ENCODE measurements at places on chromosomes 6 and 20. TPM values are rescaled to one million over a fixed set of nuclear protein-coding genes. Genes with fewer than 3 reads are reported as not detected.

DNA sequence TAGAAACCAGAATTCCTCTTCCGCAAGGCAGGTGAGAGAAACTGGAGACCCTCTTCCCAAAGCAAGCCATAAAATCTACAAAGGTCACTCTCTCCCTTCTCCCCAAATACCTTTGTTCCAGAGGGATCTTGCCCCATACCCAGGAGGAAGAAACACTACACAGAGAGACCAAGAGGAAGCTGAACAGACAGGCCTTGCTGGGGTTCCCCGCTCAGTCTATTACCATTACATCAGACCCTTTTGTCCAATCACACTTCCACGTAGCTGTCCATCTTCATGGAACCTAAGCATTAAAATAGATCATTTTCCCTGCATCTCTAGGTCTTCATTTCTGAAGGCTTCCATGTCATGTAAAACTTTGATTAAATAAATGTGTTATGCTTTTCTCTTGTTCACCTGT, 32.1 kb downstream of the METTL24 start:
- H3K27me3 ChIP-seq, result no peaks in the 10 kb centered on the region
- no peak overlapping the region for H3K4me3 ChIP-seq
- H3K36me3 ChIP-seq, result no peaks in the 10 kb centered on the region
- DNase-seq, result no peak

DNA sequence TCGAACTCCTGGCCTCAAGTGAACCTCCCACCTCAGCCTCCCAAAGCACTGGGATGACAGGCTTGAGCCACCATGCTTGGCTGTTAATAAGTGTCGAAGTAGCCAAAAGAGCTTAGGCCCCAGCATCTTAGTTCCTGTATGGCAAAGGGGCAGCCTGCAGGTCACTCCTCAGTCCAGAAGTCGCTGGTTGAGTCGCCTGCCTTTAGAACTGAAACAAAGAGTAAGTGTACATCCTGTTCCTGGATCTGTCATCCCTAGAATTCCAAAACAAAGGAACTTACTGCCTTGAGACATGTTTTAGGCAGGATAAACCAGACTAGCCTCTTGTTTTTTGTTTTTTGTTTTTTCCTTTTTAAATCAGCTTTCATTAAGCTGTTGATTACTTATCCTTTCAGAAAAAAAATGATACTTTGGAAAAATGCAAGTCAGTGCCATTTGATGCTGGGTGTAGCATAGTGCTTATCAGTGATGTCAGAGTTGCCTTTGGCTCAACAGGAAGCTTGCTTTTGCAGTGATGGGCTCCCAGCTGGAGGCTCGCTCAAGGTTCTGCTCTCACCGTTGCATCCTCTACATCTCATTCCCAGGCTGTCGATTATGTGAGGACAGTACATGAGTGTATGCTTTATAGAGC, 9.0 kb downstream of the ACTR5 start:
- no peak overlapping the region for H3K27ac ChIP-seq
- no peaks in the 10 kb centered on the region for H3K27me3 ChIP-seq
- H3K4me3 ChIP-seq, result no peak overlapping the region
- H3K4me1 ChIP-seq, result no peaks in the 10 kb centered on the region

GRCh38 chr20:10652660-10653261, 21.0 kb downstream of the JAG1 start:
- no peak overlapping the region for H3K4me3 ChIP-seq
- DNase-seq, result no peak
- H3K36me3 ChIP-seq, result peaks cover 96% of the 10 kb centered on the region
- H3K27ac ChIP-seq, result no peak overlapping the region
- peaks cover 15% of the 10 kb centered on the region for H3K4me1 ChIP-seq
- no peaks in the 10 kb centered on the region for H3K27me3 ChIP-seq

- no peak for DNase-seq
- H3K27ac ChIP-seq, result no peak overlapping the region
- H3K36me3 ChIP-seq, result peaks cover 15% of the 10 kb centered on the region
- H3K27me3 ChIP-seq, result no peaks in the 10 kb centered on the region
Observed at GRCh38 chr20:36479938-36480337, 61.4 kb upstream of the MYL9 start.

Gene TDP2
- 28.2 TPM for total RNA-seq

Gene RIPOR3
- not detected for total RNA-seq

Data from MCF 10A (cell line).